ENCODE measurements at places on chromosomes 11 and 22. TPM values are rescaled to one million over a fixed set of nuclear protein-coding genes. Genes with fewer than 3 reads are reported as not detected.

DNA sequence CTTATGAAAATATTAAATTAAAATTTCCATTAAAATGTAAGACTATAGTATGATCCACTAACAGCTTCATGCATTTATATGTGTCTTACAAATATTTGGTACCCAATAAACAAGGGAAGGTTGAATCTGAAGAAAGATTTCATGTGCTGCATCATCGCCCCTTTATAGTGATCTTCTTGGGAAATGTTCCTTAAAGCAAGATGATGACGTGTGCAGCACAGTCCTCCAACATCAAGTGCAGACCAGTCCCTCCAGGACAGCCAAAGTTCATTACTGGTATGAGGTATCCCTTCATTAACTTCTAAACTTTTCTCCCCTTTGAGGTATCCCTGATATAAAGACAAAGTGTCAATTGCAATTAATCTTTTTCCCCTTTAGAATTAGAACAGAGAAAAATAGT lies 567.0 kb downstream of the METTL15 start:
- no peak for DNase-seq

- no peak for DNase-seq
Observed at GRCh38 chr22:32338757-32339156, 18.9 kb upstream of the RFPL3 start.

GRCh38 chr22:31184015-31184414 lies 24.0 kb downstream of the RNF185 start:
- no peak for DNase-seq

DNA sequence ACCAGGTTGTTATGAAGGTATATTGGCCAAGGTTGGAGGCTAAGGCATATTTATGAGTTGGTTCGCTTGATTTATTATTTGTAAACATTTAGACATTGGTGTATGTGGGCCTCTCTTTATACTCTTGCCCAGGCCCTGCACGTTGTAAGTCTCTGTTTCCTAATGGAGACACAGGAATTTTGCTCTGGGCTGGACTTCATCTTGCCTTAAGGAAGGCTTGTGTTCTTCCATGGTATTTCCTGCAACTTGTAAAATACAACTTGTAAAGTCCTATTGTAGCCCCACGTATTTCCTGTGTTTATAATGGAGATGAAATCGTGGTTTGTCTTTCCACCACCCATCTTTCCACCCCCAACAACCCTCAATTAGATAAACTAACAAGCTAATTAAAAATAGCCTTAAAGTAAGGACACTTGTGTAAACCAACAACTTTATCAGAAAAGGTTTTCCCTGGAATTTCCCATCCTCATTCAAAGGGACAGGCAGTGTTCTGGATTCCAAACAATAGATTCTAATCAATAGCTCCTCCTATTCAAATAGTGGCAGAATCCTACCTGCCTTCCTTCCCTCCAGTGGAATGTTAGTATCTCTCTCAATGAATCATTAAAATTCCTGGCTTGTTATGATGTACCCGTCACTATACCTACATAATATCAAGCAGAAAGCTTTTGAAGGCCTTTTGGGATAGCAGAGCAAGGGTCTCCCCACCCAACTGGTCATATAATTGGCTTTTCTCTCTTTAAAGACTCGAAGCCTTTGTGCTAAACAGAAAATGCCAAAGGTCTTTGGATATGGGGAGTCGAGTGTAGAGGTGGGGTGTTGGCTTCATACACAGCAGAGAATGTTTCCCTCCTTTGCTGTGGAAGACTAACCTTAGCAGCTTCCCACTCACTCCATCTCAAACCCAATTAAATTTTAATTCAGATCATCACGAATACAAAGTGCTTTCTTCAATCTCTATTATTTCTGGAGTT lies 77.1 kb downstream of the UBASH3B start:
- no peak for DNase-seq

PATE2 gene
- total RNA-seq: not detected

ALG9 gene
- 24.3 TPM for total RNA-seq

Measured in bronchial epithelial cell (primary cell).